Activated T-cell treated with anti-CD3 and anti-CD28 coated beads, Interleukin-2, amount 50 U/mL, for 48 hours (primary cell): ENCODE measurements at places on chromosomes 6 and 20.
A peak's percentile ranks its signal among the peaks of the same experiment; 100 is the strongest.

GRCh38 chr6:166423781-166424180 is 41.0 kb upstream of the MPC1 start:
- no peak for DNase-seq

GRCh38 chr6:166046226-166046625 is 121.4 kb downstream of the TBXT start:
- no peak for DNase-seq

GRCh38 chr6:115120391-115120790 is 777.6 kb upstream of the HS3ST5 start:
- DNase-seq, result no peak

- DNase-seq, result peak; percentile 30
These were observed 67.0 kb downstream of the TNFRSF21 start for GRCh38 chr6:47242483-47243386.

DNA sequence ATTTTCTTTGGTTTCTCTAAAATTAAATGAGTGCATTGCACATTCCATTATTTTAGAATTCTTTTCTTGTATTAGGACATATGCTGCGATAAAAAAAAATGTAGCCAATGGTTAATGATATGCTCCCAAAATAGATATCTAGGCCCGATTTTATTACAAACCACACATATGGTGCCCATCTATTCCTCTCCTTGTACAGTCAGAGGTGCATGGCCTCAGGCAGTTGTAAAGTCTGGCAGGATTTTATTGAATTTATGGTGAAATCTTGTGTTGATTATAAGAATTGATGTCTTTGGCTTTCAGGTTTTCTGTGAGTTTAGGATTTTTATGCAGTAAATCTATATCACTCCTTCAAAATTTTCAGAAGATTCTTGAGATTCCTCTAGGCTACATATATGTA is 192.2 kb downstream of the RFPL4B start:
- no peak for DNase-seq

DNA sequence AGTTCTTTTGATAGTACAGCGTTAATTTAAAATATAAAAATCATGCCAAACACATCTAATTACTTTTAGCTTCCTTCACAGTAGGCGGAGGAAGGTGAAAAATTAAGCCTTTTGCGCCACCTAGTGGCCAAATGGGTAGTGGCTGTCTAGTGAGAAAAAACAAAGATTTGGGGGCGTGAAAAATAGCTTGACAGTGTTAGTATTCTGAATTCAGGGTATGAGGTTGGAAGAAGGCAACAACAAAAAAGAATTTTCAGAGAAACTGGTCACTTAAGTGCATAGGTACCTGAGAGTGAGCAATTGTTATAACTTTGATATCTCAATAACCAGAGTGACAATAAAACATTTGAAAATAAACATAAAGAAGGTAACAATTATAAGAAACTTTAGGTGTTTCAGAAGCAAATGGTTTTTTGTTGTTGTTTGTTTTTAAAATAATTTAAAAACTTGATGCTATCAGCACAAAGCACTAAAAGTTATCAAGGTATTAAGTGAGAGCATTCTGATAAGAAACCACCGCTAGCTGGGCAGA is 14.3 kb downstream of the PSMB9 start:
- DNase-seq, result peak; percentile 95

- DNase-seq, result no peak
These were observed 318.7 kb downstream of the CDH4 start for GRCh38 chr20:61570646-61571195.

DNA sequence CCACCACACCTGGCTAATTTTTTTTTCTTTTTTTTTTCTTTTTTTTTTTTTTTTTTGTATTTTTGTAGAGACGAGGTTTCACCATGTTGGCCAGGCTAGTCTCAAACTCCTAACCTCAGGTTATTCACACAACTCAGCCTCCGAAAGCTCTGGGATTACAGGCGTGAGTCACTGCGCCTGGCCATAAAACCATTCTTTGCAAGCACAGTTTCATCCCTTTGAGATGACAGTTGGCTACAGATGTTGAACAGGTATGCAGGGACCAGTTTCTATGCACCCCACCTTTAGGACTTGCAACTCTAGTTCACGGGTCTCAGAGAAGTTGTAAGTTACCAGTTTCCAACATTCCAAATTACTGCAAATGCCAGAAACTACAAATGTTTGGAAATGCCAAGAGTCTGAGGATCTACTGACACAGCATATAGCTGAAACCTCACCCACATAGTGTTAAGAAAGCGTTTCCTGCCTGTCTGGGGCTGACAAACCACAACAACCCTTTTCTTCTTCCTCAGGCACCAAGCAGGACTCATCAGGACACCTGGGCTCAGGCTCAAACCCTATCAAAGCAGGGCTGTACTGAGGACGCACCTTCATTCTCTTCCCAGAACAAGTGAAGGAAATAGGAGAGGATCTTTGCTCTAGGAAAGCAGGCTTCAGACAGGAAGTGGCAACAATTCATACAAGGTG is 22.9 kb downstream of the ARHGAP18 start:
- peak; percentile 58 for DNase-seq

GRCh38 chr6:151101816-151102694 is 137.7 kb upstream of the AKAP12 start:
- DNase-seq, result no peak

- DNase-seq, result no peak
These were observed 98.6 kb upstream of the CLDN20 start for GRCh38 chr6:155165029-155165710.

GRCh38 chr6:132633362-132633761 is 9.3 kb upstream of the TAAR2 start:
- no peak for DNase-seq

- DNase-seq, result no peak
These were observed 36.9 kb downstream of the UNC5CL start for GRCh38 chr6:41002168-41002567.

DNA sequence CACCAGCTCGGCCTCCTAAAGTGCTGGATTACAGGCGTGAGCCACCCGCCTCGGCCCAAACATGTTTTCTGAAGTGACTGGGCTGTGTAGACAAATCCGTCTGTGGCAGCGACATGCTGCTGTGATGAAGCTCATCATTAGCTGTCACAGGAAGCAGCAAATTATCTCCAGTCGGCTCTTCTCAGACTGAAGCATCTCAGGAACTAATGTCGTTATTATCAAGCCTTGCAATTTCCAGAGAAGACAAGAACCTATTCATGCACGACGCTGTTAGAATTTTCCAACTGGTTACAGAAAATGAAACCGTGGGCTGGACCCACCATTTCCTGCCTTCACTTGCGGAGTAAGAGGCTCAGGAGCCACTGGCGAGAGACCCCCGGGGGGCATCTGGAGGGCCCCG is 17.1 kb upstream of the NTSR1 start:
- DNase-seq, result no peak

- peak; percentile 61 for DNase-seq
These were observed 61.2 kb downstream of the TNFAIP3 start for GRCh38 chr6:137928286-137928685.

DNA sequence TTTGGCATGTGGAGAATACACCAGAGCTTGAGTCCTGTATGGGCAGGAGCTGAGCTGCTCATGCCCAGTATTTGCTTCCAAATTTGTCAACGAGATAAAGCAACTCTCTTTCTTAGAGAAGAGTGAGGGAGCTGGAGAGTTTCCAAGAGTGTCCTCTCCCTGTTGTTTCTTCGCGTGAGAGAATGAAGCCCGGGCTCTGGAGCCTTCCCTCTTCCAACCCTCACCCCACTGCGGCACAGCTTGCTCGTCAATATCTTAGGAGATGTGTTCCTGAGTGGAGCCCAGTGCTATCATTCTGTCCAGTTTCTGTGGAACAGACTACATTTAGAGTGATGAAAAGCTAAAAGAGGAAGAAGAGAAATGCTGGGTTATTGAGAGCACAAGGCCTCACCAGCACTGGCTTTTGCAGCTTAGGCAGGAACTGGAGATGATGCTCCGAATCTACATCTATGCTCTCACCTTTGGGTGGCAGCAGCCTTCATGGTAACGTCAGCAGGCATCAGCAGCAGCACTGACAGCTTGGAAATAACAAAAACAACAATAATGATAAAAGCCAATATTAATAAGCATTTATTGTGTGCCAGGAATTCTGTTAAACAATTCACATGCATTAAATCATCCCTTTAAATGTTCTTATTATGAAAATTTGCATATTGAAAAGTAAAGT is 66.5 kb upstream of the TFB1M start:
- no peak for DNase-seq

DNA sequence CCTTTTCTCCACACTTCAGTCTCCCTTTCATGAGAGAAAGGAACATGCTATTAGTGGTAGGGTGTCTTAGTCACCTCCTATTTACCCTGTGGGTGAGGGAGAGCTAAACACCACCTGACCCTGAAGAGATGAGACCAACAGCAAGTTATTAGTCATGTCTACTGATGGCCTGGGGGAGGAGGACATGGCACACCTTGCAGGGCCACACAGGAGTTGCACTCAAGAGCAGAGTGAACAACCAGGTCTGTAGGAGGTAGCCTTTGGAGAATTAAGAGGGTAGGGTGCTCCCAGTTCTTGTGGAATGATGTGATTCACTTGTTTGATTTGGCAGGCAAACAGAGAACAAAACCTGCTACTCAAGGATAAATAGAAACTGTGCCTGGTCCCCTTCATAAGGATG is 82.7 kb upstream of the FABP7 start:
- DNase-seq, result no peak

DNA sequence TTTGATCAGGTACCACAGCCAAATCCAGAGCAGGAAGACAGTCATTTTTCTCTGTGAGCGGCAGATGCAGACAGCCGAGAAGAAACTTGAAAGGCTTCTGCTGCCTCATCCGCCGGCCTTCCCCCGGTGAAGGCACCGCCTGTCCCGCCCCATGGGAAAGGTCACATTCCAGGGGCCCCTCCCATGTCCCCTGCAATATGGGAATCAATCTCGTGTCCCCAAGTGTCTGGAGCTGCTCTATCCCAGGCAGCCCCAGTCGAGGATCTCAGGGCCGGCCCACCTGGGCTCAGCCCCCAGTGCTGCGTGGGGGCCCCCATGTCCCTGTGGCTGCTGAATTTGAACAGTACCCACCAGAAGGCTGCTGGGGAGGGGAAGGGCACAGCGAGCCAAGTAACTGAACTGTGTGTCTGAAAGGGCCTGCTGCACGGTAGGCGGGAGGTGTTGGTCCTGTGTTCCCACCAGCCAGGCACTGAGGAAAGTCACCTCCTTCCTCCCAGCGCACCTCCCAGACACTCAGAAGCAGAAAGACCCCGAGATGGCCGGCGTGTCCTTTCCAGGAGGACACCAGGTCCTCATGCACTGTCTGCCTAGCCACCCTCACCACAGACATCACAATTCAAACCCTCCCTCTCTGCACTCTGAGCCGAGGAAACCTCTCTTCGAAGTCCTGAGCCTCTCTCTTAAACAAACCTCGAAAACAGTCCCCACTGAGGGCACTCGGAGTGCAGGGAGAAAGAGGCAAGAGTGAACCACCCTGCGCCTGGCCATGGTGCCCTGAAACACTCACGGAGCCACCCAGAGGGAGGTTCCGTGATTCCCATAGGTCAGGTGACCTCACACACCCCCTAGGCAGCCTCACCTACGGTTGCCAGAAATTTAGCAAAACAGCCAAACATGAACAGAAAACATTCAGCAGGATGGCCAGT is 99.3 kb downstream of the PSMB1 start:
- DNase-seq, result no peak

DNA sequence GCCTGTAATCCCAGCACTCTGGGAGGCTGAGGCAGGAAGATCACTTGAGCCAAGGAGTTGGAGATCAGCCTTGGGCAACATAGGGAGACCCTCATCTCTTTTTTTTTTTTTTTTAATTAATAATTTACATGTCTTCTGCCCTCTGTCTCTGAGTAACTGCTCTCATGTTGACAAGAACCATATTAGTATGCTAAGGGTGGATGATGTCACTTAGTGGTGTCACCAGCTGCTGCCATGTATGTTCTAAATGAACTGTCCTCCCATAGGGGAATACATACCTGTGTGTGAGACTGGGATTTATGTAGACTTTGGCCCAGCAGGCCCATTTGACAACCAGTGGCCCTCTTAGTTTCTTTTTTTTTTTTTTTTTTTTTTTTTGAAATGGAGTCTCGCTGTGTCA is 65.6 kb downstream of the SCAND1 start:
- no peak for DNase-seq

DNA sequence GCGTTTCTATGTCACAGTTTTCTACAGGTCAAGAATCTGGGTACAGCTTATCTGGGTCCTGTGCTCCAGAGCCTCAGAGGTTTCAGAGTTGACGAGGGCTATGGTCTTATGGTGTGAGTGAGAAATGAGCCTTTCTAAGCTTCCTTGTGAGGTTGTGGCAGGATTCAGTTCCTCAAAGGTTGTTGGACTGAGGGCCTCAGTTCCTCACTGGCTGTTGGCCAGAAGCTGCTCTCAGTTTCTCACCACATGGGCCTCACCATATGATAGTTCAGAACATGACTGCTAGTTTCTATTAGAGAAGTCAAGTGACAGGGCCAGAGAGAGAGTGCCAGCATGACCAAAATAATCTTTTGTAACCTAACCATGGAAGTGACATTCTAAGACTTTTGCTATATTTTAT is 96.1 kb downstream of the NUS1 start:
- no peak for DNase-seq

DNA sequence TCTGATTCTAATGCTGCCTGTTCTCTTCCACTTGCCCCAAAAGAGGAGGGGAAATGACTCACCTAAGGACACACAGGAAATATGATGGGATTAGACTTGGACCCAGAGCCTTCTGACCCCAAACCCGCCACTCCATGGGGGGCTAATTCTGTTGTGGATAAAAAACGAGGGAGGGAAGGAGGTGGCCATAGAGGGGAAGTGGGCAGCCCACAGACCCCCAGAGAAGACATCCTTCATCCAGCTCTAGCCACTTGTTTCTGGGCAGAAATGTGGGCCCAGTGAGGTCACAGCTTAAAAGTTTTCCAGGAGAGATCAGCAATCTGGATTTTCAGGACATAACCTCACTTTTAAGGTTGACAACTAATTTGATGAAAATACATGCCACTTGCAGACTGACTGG is 202.1 kb downstream of the ANKRD60 start:
- DNase-seq, result peak; percentile 1

GRCh38 chr20:25077610-25078169 is 4.3 kb downstream of the VSX1 start:
- DNase-seq, result peak; percentile 28

- DNase-seq, result no peak
These were observed 48.1 kb upstream of the MDGA1 start for GRCh38 chr6:37745748-37746147.

DNA sequence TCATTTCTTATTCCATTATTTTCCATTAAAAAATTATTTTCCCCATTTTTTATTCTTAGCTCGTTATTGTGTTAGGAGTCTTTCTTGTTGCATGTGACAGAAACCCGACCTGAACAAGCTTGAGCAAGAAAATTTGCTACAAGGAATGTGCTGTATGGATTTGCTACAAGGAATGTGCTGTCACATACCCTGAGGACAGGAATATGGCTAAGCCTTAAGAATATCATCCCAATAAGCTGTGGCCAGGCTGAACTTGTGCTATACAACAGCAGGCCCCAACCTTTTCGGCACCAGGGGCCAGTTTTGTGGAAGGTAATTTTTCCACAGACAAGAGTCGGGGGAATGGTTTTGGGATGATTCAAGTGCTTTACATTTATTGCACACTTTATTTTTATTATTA is 114.0 kb downstream of the TRMT11 start:
- no peak for DNase-seq

GRCh38 chr20:22999756-23000155 is 35.4 kb upstream of the SSTR4 start:
- DNase-seq, result no peak
